Neural crest cell (in vitro differentiated cells): ENCODE measurements at places on chromosomes 4 and X. TPM values are rescaled to one million over a fixed set of nuclear protein-coding genes. Genes with fewer than 3 reads are reported as not detected.

DNA sequence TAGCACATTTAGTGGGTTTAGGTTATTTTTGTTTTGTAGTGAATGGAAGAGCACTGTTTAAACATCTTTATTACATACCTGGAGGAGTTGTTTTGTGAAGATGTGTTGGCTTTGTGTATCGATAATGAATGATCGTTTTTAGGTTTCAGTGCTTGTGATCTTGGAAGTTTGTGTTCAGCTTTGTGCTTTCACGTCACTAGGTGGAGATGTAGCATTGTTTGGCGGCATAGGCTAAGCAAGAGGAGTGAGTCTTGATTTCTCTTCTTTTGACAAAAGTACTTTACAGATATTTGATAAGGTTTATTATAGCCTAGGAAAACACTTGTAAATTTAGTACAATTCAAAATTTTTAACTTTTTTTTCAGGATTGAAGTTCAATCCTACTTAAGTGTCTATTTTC lies 50.4 kb downstream of the PDK3 start:
- no peak for DNase-seq

DNA sequence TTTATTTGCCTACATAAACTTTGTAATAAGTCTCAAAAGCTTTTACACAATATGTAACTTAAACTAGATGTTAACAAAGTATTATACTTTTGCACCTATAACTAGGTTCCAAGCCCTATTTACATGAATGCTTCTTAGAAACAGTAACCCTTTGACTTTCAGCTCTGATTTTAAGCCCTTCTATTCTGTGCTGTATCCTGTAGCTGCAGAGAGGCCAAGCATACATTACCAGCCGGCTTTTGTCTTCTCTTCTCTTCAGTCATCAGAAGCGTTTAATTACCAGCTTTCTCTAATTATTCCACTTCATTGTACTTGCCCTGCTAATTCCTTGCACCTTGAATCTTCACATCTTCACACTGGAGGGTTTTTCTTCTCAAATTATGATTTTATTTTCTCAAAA lies 403.1 kb downstream of the PDGFC start:
- DNase-seq: no peak

- no peak for DNase-seq
These were observed 57.4 kb upstream of the CLCN4 start for GRCh38 chrX:10099411-10099810.

- no peak for DNase-seq
These were observed 72.9 kb downstream of the MAOA start for GRCh38 chrX:43728966-43729365.

GRCh38 chr4:73885574-73886267 lies 16.5 kb downstream of the CXCL1 start:
- DNase-seq: no peak

GRCh38 chrX:115957862-115958490 lies 212.6 kb upstream of the AGTR2 start:
- no peak for DNase-seq

DNA sequence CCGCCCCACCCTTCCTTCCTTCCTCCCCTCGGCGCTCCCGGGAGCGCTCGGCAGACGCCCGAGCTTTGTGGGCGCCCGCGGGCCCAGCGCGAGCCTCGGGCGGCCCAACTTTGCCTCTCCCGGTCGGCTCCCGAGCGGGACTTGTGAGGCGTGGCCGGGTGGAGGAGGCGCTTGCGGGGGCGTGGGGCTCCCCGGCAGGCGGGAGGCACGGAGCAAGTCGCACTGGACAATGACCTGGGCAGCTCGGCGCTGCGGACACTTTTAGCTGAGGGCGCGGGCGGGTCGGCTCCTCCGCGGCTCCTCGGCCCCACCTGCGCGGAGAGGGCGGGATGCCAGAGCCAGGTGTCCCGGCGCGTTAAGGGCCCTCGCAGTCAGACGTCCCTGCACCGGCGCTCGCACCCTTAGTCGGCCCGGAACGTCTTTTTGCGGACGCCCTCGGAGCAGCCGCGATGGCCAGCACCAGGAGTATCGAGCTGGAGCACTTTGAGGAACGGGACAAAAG lies 385 bp downstream of the DCLK2 start:
- peak; percentile 48 for DNase-seq

The BEX1 gene
- 60.0 TPM in 2 replicates for total RNA-seq
